Aorta (tissue), 5 donors: ENCODE measurements at places on chromosomes 12 and 14.

GRCh38 chr14:33432407-33433023 is 493.8 kb downstream of the NPAS3 start:
- no peak for DNase-seq

DNA sequence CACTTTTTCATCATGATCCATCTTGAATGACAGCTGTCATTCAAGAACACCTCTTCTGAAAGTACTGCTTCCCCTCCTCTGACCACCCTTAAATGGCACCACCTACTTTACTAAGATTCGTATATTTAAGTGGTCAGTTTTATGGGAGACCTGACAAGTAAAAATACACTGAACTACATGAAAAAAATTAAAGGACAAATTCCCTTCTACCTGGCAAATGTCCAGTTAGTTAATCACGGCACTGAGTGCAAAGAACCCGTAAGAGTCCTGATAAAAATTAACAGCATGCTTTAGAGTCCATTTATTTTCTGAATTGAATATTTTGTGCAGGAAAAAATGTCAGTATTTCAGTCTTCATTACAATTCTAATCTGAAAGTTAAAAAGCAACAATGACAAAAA is 48.7 kb downstream of the SETD3 start:
- no peak for DNase-seq

- DNase-seq = no peak
Measured at GRCh38 chr14:68234101-68234905, 414.7 kb downstream of the RAD51B start.

- DNase-seq = no peak
Measured at GRCh38 chr12:68844788-68845695, 37.1 kb downstream of the MDM2 start.

DNA sequence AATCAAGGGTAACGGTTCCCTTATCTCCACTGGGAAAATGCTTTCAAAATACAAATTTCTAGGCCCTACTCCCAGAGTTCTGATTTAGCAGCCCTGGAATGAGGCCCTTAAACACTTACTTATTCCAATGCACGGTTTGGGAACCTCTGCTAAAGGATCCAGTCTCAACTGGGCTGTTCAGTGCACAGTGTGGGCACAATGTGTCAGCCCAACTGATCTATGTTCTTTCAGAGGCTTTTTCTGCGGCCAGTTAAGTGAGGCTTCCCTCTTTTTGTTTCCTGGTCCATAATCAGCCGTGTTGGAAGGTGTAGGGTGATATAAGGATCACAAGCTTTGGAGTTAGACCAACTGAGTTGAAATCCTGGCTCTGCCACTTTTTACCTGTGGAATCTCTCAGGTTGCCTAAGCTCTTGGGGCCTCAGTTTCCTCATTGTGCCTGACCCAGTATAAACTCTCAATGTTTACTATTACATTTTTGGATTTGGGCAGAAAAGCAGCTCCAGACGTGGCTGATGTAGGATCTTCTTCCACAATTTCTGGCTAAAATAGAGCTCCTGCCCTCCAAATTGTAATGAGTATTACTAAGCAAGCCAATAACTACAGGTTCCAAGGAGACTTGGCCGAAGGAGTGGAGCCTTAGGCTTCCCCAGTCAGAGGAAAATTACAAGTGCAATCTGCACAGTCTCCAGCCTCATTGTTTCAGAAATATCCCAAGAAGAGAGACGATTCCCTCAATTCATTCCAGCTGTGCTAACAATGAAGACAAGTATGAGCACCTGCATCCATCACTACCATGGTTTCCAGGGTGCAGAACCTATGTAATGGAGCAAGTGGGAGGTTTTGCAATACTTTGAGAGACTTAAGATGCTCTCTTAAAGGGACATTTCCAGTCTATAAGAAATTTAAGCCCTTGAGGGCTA is 2.3 kb upstream of the ANGEL1 start:
- DNase-seq = no peak

DNA sequence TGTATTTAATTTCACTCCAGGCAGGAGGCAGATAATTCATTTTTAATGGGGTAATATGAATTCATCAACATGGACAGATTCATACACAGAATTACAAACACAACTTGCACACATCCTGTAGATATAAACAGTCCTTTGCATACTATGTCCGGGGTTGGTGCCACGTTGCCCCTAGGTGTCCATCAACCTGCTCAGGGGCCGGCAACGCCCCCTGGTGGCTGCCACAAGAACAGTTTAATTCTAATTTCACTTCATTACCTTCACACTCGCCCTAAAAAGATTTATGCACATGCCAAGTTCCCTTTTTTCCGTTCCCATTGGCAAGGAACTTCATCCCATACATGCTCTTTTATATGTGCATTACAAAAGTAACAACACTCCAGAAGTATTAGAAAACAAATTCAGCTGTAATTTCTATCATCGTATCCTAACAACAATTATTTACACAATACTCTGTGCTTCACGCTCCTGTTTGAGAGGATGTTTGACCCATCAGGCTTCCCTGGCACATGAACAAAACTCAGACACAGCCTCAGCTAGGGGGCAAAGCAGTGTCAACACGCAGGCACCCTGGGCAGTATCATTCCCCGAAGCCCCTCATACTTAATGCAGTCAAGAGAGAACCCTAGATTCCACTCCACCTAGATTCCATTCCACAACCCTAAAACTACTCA is 15.5 kb downstream of the MANSC1 start:
- peak; percentile 53 for DNase-seq

GRCh38 chr12:113835896-113836295 is 130.2 kb downstream of the RBM19 start:
- DNase-seq = no peak

DNA sequence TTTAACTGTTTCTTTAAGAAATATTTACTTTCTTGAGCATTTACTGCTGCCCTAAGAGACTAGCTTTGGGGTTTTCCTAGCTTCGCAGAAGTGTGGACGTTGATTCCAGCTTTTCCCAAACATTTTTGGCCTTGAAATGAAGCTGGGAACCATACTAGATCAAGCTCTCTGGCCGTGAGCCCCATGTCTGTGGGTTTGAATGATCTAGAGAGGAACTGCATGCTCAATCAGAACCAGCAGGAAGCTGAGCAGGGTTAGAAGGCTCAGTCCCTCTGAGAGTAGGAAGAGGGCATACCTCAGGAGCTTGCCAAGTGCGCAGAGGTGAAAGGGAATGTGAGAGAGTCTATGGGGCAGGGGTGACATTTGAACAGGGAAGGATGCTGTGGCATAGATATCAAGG is 292.1 kb downstream of the CACNA1C start:
- no peak for DNase-seq

GRCh38 chr12:71840231-71840847 is 780 bp downstream of the TBC1D15 start:
- no peak for DNase-seq

GRCh38 chr14:50340963-50341362 is 28.8 kb downstream of the DMAC2L start:
- DNase-seq = no peak

DNA sequence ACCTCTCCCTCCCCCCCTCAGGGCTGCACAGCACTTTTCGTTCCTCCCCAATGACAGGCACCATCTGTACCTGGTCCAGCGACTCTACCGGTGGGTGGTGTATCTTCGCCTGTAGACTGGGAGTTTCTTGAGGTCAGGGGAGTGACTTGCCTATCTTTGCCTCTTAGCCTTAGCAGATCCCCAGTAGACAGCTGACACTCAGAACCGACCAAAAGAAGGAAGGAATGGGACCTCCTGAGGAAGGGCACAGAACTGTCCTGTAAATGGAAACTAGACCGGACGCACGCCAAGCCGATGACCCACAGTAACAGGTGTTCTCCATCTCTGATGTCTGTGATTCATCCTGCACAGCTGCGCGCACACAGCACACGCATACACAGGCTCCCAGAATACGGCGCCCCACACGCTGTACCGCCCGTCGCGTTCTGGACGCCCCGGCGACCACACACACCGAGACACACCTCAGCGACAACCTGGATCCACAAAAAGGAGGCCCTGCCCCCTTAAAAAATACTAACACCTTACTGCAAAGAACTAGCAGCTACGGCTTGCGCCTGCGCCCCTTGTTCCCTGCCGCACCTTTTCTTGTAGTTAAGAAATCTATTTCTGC is 673 bp upstream of the TTC9 start:
- peak; percentile 79 for DNase-seq

GRCh38 chr12:26112703-26113147 is 12.1 kb downstream of the BHLHE41 start:
- no peak for DNase-seq

- no peak for DNase-seq
Measured at GRCh38 chr14:89598548-89599186, 181.6 kb upstream of the FOXN3 start.

DNA sequence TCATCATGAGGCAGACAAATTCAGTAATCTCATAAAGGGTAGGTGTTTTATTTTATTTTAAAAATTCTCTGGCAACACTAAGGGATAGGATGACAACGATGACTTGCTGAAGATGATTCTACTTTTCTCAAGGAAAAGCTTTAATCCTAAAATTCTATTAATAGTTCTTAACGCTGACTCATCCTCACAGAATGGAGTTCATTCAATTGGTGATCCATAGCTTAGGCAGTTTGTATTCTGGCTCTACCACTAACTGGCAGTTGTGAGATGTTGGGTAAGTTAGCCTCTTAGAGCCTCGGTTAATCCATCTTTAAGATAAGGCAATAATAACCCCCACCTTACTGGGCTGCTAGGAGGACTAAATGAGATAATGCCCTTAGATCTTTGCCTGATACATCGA is 116.3 kb downstream of the RTN1 start:
- DNase-seq = no peak

DNA sequence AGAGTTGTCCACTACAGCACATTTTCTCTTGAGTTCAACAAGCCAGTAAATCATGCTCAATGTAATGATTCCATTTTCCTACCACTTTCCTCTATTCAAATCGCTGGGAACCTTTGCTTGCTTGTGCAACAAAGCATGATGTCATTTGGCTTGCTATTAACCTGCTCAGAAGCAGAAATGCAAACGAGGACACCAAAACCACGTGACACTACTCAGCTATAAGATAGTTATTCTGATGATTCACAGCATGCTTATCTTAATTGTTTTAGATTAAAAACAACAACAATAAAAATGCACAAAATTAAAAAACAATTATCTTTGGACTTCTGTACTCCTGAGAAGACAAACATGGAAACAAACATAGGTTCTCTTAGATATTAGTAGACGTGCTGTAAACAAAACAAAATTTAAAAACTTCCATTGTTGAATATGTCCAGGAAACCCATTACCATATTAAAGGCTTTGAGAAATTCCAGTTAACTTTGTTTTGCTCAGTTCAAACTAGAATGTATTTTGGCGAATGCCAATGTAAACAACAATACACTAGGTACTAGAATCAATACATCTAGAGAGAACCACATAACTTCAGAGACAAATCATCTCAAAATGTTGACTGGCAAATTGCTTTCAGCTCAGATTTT is 77.5 kb upstream of the KRAS start:
- DNase-seq = no peak

GRCh38 chr12:9960590-9960989 is 10.6 kb upstream of the CLEC12A start:
- no peak for DNase-seq

DNA sequence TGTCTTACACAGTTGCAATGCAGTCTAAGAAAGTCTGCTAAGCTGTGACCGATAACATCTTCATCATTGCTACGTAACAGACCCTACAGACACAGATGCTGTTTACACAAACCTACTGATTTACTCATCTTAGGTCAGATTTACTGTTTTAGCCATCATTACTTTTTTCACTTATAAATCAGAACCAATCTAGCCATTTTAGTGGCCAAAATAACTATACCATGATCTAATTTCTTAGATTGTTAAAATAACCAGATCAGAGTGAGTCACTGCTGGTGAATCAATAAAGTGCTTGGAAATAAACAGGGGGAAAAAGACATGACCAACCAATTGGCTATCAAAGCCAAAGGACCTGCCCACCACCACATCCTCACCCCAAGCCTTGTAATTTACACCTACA is 57.0 kb upstream of the FOXN3 start:
- no peak for DNase-seq

- no peak for DNase-seq
Measured at GRCh38 chr12:92049403-92049802, 96.2 kb downstream of the BTG1 start.

DNA sequence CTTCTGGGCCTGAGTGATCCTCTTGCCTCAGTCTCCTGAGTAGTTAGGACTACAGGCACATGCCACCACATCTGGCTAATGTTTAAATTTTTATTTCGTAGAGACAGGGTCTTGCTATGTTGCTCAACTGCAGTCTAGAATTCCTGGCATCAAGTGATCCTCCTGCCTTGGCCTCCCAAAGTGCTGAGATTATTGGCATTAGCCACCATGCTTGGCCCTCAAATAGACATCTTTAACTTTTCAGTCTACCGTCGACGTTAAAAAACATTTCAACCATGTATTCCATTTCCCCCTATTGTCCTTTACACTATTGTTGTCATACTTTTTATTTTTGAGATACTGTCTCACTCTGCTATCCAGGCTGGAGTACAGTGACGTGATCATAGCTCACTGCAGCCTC is 22.4 kb downstream of the ERH start:
- DNase-seq = no peak

DNA sequence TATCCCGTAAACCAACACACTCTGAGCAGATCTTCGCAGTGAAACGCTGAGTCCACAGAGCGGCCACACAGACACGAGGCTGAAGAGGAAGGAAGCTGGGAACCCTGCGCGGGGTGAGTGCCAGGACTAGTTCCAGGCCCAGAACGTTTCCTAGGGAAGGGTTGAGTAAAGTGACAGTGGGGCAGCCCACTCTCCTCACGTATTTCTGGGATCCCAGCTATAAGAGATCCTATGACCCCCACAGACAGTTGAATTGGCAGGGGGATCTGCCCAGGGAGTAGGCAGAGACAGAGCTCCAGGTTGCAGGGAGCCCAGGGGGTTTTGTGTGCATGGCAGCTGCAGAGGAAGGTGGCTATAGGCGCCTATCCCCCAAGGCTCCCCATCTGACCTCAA is 51.1 kb downstream of the GTF2A1 start:
- peak; percentile 79 for DNase-seq

DNA sequence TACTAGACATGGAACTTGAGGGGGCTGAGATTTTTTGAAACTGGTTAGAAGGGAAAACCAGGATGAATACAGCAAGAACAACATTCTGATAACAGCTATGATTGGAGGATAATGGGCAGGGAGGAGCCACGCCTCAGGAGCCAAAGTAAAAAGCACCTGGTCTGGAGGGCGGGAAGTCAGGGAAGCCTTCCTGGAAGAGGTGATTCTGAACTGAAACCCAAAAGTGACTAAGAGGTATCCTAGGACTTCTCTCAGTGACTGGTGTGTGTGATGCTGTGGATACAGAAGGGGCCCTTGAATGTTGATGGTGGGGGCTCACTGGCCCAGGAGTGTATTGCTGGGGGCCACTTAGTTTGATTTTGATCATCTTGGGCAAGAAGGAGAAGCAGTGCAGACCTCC is 18.8 kb upstream of the GPR68 start:
- DNase-seq = no peak

GRCh38 chr12:724194-724855 is 28.1 kb upstream of the WNK1 start:
- no peak for DNase-seq

GRCh38 chr14:19851365-19851764 is 23.6 kb upstream of the OR4K2 start:
- no peak for DNase-seq

- DNase-seq = no peak
Measured at GRCh38 chr14:51884086-51884927, 23.9 kb downstream of the GNG2 start.
